ENCODE measurements at places on chromosomes 11 and 22. TPM values are rescaled to one million over a fixed set of nuclear protein-coding genes. Genes with fewer than 3 reads are reported as not detected.
A peak's percentile ranks its signal among the peaks of the same experiment; 100 is the strongest.

DNA sequence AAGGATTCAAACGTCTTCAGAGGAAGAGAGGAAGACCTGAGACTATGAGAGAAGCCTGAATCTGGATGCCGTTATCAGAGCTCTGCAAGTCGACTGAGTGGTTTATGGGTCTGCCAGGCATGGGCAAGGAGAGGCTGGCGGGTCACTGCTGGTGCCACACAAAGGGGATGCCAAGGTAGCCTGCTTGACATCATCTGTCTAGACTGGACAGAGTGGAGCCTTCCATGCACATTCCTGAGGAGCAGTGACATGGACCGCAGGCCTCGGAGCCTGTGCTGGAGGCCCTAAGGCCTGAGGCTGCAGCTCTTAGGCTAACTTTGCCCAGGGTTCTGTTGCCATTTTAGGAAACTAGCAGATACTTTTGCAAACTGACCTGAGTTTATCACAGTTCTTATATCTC, 127.4 kb downstream of the WT1 start:
- DNase-seq: no peak

GRCh38 chr11:11424688-11425087, 71.6 kb upstream of the CSNK2A3 start:
- no peak for DNase-seq

- DNase-seq: no peak
Measured at GRCh38 chr22:17575681-17576080, 12.4 kb downstream of the SLC25A18 start.

DNA sequence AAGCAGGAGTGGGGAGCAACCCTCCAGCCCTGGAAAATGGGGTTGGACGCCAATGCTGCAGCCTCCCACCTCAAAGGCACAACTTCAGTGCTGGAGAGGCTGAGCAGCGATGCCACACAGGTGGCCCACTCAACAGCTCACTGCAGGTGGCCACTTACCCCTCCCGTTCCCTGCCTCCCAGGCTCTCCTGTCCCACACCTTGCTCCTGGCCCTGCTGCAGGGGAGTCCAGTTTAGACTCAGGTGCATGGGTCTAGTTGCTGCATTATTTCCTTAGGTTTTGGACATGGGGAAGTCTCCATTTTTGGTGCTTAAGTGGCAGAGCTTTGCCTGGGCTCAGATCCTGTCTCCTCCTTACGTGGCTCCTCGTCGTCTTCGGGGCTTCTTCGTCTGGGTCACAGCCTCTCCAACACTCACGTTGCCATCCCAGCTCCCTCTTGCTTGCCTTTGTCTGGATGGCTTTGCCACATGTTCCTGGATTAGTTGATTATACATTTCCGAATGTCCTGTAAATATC, 898.3 kb downstream of the BRD1 start:
- DNase-seq: no peak

DNA sequence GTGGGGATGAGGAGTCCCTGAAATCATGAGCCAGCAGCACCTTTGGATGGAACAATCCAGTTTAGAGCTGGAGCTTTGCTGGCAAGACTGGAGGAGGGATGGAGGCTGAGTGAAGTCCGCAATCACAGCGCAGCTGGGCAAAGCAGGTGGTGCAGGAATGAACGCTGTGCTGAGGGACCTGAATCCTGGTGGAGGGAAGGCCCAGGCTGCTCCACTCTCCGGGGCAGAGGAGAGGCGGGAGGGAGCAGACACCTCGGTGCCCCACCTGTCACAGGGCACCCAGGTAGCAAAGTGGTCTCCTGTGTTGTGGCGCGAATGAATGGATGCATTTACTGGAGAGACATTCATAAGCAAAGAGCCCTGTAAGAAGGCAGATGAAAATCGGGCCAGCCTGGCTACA, 124.8 kb upstream of the ANO1 start:
- no peak for DNase-seq

- peak; percentile 39 for DNase-seq
Measured at GRCh38 chr22:45481661-45482060, 21.0 kb upstream of the FBLN1 start.

- DNase-seq: no peak
Measured at GRCh38 chr11:61497876-61498275, 10.7 kb upstream of the LRRC10B start.

GRCh38 chr11:96635655-96636054, 245.8 kb downstream of the JRKL start:
- no peak for DNase-seq

DNA sequence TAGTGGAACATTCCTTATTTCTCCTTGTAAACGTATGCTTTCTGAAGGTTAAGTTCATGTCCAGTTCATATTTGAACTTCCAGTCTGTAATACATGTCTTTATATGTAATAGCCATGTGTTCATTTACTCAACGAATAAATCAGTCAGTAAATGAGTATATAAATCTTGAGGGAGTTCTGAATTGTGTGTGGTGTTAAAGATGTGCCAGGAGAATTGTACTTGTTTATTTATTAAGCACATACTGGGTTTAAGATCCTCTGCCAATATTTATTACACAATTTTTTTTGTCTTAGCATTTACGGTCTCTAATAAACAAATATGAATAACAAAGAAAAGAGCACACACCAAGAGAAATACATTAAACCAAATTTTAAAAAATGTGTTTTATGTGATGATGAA, 26.5 kb upstream of the CLMP start:
- no peak for DNase-seq

The GUCY1A2 gene
- total RNA-seq: not detected

The MRPL16 gene
- total RNA-seq: 64.7 TPM

The TRIM77 gene
- not detected for total RNA-seq

The HTR3B gene
- total RNA-seq: not detected

The C11orf91 gene
- not detected for total RNA-seq

The GRIA4 gene
- total RNA-seq: not detected
